ENCODE measurements at places on chromosomes 7 and 10. TPM values are rescaled to one million over a fixed set of nuclear protein-coding genes. Genes with fewer than 3 reads are reported as not detected.

Gene PRR15
- not detected for total RNA-seq

Gene UFSP1
- 3.9 TPM for total RNA-seq

Gene HOXA2
- total RNA-seq, result 1.3 TPM

Gene NAT16
- not detected for total RNA-seq

Gene CCDC172
- total RNA-seq, result not detected

Gene ANKRD26
- 13.5 TPM for total RNA-seq

Gene CYP26C1
- not detected for total RNA-seq

Gene SORCS1
- not detected for total RNA-seq

Gene CARD11
- not detected for total RNA-seq

Gene TRIM56
- 24.5 TPM for total RNA-seq

Gene SPDYE6
- 0.15 TPM for total RNA-seq

Gene TNPO3
- 77.1 TPM for total RNA-seq

Gene C10orf62
- total RNA-seq, result not detected

Gene TMEM139
- 0.50 TPM for total RNA-seq

Gene EGR2
- 0.33 TPM for total RNA-seq

Gene NKX1-2
- under 0.01 TPM for total RNA-seq

Gene EMX2
- total RNA-seq, result not detected

Gene FGFBP3
- 0.50 TPM for total RNA-seq

Gene CACNA2D1
- total RNA-seq, result 54.1 TPM

Gene CNNM1
- total RNA-seq, result 0.33 TPM

Gene PNLIPRP3
- 0.17 TPM for total RNA-seq

Gene PUS7
- 20.4 TPM for total RNA-seq

Gene POLR3A
- 17.9 TPM for total RNA-seq

Gene AEBP1
- total RNA-seq, result 132 TPM

Gene MBL2
- total RNA-seq, result not detected

Gene TACC2
- 2.6 TPM for total RNA-seq

Gene HACD1
- total RNA-seq, result 18.2 TPM

Gene RBP4
- 0.44 TPM for total RNA-seq

Gene FBXL13
- total RNA-seq, result 0.99 TPM

Gene IKZF1
- not detected for total RNA-seq

Gene HOXA13
- under 0.01 TPM for total RNA-seq

Gene EPHB6
- 8.8 TPM for total RNA-seq

Gene STEAP1B
- 25.9 TPM for total RNA-seq

Gene SPDYE9
- under 0.01 TPM for total RNA-seq

Gene CCDC136
- total RNA-seq, result 11.1 TPM

Gene GBX1
- total RNA-seq, result not detected

Gene AGAP5
- total RNA-seq, result 4.1 TPM

Gene GHRHR
- total RNA-seq, result not detected

Gene AIFM2
- total RNA-seq, result 9.8 TPM

Gene SAP25
- not detected for total RNA-seq

Gene SPDYE2
- total RNA-seq, result not detected

Gene SHH
- under 0.01 TPM for total RNA-seq

Gene ZNF804B
- total RNA-seq, result not detected

Gene NCF1
- total RNA-seq, result not detected

Gene HTR5A
- total RNA-seq, result not detected

Gene MYPN
- 0.33 TPM for total RNA-seq

Gene PIP
- total RNA-seq, result not detected

Gene NEUROG3
- total RNA-seq, result not detected

Gene ZNF775
- total RNA-seq, result 10.6 TPM

Gene VENTX
- total RNA-seq, result not detected

Gene AOAH
- not detected for total RNA-seq

Gene ITGB8
- total RNA-seq, result 25.0 TPM

Gene EXOC4
- total RNA-seq, result 187 TPM

Gene DEPP1
- total RNA-seq, result 77.9 TPM

Gene IGFBP1
- not detected for total RNA-seq

Gene LRRN3
- 3.2 TPM for total RNA-seq

Gene NME8
- total RNA-seq, result not detected

Gene CREB5
- 48.1 TPM for total RNA-seq

Gene ATG9B
- under 0.01 TPM for total RNA-seq
